ENCODE measurements at places on chromosomes 3 and 15.

GRCh38 chr3:13289771-13290285, 130.3 kb downstream of the NUP210 start:
- no peak for DNase-seq

DNA sequence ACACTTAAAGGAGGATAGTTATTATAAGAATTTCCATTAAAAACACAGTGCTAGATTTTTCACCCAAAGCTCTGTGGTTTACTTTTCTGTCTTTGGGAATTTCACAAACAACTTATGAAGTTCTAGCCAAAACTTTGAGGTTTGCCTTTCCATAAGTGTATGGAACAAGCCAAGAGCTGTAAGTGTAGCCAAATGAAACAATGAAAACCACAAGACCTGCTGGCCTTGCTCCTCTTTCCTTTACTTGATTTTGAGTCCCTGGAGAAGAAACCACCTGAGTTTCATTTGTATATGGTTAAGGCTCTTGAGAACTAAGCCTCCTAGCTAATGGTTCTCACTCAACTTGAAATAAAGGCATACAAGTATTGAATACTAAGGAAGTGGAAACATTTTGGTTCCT, 365.3 kb upstream of the EPHA3 start:
- DNase-seq: no peak

DNA sequence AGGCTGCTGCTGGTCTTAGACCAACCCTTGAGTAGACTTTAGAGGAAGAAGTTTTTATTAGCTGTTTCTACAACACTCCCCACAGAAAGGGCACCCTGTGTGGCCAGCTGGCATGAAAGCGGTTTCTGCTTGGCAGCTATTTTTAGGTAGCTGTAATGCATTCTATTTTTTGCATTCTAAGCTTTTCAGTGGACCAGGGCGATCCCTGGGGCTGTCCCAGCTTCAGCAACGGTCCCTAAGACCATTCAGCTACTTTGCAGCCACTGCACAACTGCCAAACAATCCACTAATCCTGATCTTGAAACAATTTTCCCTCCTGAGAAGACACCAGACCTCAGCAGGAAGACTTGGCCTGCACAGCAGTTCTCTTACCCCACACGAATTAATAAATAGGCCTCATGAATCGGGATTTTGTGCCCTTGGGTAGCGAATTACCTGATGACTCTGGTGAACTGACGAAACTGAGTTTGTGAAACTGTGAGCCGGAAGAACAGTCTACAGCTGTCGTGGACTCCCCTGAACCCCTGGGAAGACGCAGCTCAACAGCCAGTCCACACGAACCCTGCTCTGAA, 14.6 kb upstream of the TFRC start:
- no peak for DNase-seq

DNA sequence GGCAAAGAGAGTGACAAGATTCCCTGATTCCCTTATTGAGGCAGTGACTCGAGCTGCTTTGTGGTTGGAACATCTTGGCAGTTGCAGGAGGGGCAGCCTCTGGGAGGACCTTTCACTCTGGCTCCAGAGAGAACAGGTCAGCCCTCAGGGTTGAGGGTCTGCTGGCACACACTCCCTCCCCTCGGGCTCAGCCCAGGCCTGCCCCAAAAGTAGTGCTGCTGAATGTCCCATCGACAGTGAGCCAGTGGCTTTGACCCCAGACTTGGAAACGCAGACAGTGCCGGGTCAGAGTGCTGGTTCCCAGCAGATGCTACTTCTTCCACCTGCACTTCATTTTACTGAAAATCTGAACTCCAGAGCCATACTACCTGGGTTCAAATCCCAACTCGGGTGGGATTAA, 25.6 kb upstream of the ATP2B2 start:
- no peak for DNase-seq

- no peak for DNase-seq
These were observed 104.0 kb upstream of the CNTN6 start for GRCh38 chr3:988785-989184.

DNA sequence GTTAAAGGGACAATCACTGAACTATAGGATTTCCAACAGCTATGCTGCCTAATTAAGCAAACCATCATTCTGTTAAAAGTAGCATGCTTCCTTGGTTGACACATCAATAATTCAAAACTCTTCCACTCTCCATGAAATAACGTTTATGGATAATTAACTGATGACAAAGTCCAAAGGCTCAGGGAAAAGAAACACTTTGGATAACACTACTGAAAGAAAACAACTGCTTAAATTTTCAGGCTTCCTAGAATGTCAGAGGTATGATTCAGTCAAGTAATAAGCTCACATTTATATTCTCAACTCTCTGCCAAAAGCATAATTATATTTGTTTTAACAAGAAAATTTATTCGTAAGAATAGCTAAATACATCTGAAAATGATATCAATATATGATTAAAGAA, 49.6 kb downstream of the WDR72 start:
- DNase-seq: no peak

DNA sequence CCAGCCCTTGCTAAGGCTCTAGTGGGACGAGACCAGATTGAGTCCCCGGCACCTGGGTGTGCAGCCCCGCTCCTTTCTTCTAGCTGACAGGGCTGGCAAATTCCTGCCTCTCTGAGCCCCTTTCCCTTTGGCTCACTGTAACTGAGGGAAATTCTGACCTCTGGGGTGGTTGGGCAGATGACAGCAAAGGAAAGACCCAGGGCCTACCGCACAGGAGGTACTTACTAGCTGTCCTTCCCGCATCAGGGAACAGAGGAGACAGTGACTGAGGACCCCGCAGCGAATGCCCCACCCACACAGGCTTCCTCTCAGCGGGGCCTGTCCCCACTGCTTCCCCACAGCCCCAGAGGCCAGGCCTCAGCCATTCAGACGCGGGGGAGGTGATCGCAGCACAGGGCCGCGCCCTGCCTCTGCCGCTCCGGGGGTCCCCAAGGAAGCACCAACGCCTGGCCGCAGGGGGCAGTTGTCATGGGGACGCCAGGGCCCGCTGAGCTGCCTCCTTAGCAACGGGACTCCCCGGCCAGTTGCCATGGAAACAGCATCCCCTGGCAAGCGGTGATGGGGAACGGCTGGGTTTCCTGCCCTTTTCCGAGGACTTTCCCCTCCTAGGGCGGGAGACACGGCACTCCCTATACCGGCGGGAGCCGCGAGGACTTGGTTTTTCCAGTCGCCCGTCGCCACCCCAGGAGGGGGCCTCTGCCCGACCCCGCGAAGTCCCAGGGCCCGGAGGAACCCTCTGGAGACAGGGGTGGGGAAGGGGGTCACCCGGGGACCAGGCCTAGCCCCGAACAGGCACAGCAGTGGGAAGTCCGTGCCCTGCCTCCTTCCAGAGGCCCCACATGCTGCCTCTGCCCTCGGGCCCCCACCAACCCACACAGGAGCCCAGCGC, 50.1 kb downstream of the HCN4 start:
- DNase-seq: no peak

- DNase-seq: no peak
These were observed 8.0 kb upstream of the OXTR start for GRCh38 chr3:8777201-8777977.

DNA sequence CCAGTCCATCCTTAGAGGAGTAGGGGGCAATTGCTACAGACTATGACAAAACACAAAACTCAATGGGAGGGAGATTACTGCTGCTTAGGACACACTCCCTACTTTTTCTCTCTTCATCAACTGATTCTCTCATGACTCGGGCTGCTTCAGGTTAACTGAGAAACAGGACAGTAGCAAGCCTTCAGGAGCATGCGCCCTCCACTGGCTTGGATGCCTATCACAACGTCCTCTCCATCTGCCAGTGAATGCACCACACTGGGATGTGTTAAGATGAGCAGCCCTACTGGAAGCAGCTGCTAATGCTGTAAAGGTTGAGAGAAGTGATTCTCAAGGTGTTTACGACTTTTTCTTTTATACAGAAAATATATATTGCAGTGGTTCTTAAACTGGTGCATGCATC, 542.3 kb downstream of the EDEM1 start:
- no peak for DNase-seq

DNA sequence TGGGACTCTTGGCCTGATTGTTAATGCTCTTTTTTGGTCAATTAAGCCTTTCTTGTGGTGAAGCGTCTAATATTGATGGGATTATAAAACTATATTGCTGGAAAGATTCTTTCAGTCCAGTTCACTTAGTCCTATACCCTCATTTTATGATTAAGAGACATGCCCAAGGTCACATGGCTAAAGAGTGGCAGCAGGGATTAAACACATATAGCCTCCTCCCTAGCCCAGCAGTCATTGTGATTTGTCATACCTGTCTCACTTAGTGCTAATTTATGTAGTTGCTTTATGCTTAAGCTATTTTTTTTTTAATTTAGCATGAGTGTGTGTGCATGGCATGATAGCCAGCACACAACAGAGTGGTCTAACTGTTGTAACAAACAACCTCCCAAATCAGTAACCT, 9.5 kb downstream of the PARP14 start:
- no peak for DNase-seq

DNA sequence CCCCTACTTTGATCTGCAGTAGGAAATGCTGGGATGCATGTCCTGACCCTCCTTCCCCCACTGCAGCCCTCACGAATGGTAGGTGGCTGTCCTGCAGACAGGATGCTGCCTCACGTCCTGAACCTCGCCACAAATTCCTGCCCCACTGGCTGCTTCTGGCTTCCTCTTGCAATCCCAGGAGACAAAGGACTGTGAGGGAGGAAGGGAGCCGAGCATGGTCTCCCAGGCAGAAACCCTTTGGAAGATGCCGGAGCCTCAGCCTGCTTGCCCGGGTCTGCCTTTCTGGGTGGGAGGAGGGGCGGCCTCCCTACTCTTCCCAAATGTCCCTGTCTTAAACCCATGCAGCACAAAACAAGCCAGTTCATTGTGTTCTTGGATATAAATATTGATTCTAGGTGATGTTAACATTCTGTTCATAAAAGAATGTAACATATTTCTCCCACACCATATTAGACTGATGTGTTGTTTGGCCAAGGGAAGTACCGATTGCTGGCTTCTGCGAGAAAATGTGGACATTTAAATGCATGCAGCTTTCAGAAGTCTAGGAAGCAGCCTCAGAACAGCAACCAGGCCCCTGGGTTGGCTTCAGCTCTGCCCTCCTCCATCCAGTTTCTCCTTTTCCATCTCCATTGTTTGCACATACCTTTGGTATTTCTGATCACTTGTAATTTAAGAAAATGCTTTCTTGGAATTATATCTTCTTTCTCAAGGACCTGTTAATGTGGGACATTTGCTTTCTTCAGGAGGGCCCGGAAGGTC, 75.3 kb downstream of the HMG20A start:
- no peak for DNase-seq

DNA sequence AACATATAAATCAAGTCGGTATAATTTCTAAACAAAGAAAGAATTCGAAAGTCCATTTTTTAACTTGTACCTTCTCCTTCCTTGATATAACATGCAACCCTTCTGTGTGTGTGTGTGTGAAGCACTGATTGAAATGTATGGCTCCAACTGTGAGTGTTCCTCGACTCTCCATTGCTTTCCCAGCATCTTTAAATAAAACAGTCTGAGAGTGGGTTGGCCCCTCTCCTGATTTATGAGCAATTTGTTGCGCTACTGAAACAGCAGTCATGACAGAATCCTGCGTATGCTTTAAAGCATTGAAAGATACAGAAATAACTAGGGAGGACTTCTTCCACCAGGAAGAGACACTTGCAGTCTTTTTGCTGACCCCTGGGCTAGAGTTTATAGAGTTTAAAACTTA, 340.0 kb upstream of the SATB1 start:
- no peak for DNase-seq
